ENCODE measurements at places on chromosomes 6 and 20. TPM values are rescaled to one million over a fixed set of nuclear protein-coding genes. Genes with fewer than 3 reads are reported as not detected.

Gene FAM209A
- 0.25 TPM for total RNA-seq

Gene IPCEF1
- total RNA-seq: 0.07 TPM

Gene ADAM33
- total RNA-seq: 0.06 TPM

Gene PCK1
- 0.14 TPM for total RNA-seq

Gene NR2E1
- total RNA-seq: 0.05 TPM

Gene UST
- total RNA-seq: 4.6 TPM

Gene NRSN1
- total RNA-seq: not detected
